ENCODE measurements at places on chromosomes 13 and 19.

GRCh38 chr19:991174-991931 is 7.2 kb downstream of the WDR18 start:
- peak; percentile 87 for DNase-seq

DNA sequence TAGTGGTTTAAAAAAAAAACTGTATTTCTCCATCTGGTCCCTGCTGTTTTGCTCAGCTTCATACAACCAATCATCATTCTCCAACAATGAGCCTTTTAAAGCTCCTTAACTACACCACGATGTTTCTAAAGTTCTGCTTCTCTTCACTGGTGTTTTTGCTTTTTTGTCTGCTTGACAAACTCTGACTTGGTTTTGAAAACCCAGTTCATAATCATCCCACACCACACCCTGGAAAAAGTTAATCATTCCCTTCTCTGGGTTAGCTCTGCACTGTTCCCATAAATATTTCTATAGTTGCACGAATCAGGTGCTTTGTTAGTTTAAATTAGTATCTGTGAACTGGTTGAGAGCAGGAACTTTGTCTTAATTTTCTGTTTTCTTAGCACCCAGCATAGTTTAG is 217.1 kb downstream of the ENOX1 start:
- no peak for DNase-seq

DNA sequence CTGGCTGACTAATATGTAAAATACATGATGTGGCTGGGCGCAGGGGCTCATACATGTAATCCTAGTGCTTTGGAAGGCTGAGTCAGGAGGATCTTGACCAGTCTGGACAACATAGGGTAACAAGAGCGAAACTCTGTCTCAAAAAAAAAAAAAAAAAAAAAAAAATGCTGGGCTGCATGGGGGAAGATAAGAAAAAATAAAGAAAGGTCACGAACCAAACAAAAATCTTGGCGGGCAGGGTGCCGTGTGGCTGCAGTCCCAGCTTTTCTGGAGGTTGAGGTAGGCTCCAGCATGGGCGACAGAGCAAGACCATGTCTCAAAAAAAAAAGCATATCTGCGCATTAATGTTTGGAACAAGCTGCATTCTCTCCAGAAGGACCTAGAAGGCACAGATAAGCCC is 8.7 kb downstream of the RNASEH2A start:
- DNase-seq, result no peak

- no peak for DNase-seq
Measured at GRCh38 chr13:88736026-88736425, 1064.9 kb downstream of the SLITRK5 start.

GRCh38 chr13:103510007-103510535 is 443.9 kb upstream of the SLC10A2 start:
- DNase-seq, result peak; percentile 57

GRCh38 chr13:23159205-23159759 is 21.5 kb upstream of the SGCG start:
- DNase-seq, result peak; percentile 23

All from WERI-Rb-1 (cell line).